ENCODE measurements at places on chromosomes 6 and 20.

DNA sequence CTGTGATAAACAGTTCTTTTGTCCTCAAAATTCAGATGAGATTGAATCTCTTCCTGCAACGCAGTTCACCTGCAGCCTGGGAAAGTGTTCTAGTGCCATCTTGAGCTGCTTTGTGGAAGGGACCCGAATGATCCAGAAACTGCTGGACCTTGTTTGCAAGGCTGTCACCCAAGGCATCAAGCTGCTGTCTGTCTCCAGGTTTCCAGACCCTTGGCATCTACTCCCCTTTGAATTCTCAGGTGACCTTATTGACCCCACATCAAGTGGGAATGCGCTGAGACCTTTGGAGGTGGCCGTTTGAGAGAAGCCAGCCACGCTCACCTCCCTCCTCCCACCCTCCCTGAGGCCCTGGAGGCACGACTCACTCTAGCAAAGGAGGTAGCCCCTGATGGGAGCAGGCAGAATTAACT, 112.5 kb downstream of the EDN3 start:
- DNase-seq: no peak

DNA sequence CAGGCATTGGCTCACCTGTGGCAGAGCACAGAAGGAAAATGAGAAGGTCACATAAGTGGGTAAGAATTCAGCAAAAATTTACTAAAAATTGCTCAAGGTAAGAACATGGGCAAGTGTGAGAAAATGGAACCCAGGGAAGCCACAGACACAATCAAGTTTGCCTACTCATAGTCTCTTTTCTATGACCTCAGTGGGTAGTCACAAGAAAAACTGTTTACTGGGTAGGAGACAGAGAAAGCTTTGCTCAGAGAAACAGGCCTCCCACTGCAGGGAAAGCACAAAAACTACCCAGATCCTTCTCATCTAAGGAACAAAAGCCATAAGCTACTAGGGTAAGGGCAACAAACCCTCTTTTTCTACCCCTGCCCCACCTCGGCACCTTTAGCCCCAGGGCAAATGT, 35.2 kb downstream of the FAM184A start:
- DNase-seq: no peak

DNA sequence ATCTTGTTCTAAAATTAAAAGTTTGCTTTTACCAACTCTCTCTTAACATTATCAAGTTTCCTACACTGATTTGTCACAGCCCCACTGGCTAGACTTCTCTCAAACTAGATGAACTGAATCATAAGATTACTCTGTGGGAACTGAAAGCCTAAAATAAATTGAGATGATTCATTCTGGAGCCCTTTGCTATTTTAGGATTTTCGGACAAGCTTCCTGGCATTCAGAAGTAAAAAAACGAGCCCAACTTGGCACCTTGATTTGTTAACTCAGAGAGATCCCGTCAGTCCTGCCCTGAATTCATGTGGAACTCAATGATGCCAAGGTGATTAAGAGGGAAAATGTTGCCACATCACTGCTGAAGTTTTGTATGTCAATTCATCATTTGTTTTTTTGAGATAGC, 122.0 kb upstream of the NRSN1 start:
- DNase-seq: no peak

GRCh38 chr6:52495922-52496321, 75.8 kb downstream of the EFHC1 start:
- DNase-seq: no peak
